Stimulated activated CD8-positive, alpha-beta memory T cell treated with anti-CD3 and anti-CD28 coated beads, Interleukin-12 subunit alpha, Interleukin-12 subunit beta, amount 100 ng/mL, for 4 hours (primary cell): ENCODE measurements at places on chromosomes 5 and 9.

GRCh38 chr5:54720341-54720740, 202.8 kb downstream of the SNX18 start:
- DNase-seq: no peak

DNA sequence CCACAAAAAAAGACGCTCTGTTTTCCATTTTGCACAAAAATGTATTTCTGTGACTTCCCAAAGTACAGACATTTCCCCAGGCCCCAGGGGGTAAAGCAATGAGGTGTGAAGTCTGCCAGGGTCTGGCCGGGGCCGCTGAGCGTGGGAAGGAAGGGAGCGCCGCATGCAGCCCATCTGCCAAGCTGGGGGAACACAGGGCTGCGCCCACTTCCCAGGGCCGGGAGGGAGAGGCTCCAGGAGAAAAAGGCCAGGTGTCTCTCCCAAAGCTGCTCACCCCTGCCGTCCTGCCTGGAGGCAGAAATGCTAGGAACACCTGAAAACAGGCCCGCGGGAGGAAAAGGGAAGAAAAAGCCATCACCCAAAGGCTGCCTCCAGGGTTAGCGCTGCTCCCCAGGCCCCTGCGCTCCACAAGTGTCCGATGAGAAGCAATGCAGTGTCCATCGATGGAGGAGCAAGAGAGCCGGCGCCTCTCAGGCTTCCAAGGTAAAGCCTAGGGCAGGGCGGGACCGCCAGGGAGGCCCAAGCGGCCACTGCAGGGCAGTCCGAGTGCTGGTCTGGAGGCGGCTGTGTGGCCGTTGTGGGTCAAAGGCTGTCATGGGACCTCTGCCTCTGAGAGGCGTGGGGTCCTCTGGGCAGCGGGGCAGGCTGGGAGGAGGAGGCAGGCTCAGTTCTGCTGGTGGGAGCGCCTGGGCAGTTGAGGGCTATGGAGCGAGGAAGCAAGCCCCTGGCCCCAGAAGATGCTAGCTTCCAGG, 6.0 kb upstream of the ZDHHC12 start:
- no peak for DNase-seq

DNA sequence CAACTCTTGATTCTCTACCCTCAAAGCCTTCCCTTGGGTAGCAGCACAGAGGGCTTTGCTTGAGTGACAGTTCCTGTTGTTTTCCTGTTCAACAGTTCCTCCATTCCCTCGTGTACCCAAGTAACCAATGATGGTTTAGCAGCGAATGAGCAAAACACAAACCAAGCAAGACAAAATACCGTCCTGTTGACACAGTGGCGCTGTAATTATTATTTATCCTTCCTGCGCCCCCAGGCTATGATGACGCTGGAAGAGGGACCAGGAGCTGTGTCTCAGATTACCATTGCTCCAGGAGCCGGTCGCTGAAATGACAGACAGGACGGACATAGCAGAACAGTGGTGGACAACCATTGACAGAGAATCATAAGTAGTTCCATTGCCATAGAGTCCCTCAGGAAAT, 154.8 kb downstream of the GADD45G start:
- DNase-seq: no peak

DNA sequence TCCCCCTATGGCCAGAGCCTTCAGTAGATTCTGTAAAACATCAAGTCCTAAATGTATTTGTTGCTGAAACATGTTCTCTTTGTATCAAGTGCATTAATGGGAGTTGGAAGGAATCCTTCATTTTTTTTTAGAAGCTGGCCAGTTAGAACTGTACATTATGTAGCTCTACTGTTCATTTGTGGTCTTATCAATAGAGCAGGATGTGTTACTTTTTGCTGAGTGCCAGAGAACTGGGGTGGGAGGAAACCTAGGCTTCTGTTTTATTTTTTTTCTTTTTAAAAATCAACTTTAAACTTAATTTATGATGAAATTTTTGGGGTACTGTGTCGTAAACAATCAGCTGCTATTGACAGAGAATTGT, 5.1 kb downstream of the PIP5K1B start:
- no peak for DNase-seq

DNA sequence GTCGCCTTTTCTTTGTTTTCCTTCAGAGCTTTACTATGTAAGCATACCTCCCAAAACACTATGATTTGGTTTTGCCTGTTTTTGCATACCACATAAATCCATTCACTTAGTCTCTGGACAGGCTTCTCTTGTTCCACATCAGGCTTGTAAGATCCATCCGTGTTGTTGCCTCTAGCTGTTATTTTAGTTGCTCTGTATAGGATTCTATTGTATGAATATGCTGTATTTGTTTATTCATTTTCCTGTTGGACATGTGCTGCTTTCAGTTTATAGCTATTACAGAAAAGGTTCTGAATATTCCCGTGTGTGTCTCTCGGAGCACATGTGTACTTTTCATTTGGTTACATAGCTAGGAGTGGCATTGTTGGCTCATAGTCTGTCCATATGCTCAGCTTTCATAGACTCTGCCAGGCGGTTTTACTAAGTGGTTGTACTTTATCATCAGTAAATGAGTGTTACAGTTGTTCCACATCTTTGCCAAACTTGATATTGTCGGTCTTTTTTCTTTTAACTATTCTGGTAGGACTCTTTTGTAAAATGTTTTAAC, 41.8 kb downstream of the NUP214 start:
- DNase-seq: no peak

DNA sequence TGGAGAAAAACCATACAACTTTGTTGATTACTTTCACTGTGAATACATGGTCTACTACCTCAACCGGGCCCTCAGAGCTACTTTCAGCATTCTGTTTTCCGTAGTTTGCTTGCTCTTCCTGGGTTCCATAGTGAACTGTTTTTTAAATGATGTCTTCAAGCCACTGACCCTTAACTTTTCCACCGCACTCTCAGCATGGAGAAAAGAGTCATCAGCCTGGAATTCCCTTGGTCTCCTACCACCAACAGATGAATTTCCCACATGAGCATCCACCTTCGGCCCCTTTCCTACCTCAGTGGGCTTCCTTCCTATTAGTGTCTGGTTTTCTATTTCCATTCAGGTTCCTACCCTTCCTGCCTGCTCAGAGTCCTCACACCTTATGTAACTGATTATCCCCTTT, 135.9 kb upstream of the ADAMTSL1 start:
- no peak for DNase-seq

DNA sequence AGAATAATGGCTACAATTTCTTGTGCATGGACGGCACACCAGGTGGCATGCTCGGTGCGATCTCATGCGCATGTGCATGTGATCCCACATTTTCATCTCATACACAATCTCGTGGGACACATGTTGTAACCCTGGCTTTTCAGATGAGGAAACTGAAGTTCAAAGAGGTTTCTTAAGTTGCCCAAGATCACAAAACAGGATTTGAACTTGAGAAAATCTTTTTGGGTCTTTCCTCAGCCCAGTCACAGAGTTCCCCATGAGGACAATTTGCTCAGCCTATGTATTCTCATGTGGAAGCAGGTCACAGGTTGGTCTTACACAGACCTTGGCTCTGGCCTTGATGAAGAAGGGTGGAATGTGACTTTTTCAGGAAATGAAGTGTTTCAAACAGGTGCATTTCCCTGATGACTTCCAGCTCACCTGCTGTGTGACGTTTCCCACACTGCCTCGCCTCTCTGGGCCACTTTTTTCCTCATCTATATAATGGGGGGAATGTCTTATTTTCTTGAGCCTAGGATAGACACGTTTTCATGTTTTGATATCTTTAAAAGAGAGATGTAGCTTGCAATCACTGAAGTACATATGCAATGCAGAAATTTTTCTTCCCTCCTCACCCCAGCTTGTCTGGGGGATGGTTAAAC, 7.1 kb upstream of the ORM1 start:
- DNase-seq: no peak

GRCh38 chr9:134959971-134960310, 42.2 kb upstream of the FCN1 start:
- DNase-seq: no peak

DNA sequence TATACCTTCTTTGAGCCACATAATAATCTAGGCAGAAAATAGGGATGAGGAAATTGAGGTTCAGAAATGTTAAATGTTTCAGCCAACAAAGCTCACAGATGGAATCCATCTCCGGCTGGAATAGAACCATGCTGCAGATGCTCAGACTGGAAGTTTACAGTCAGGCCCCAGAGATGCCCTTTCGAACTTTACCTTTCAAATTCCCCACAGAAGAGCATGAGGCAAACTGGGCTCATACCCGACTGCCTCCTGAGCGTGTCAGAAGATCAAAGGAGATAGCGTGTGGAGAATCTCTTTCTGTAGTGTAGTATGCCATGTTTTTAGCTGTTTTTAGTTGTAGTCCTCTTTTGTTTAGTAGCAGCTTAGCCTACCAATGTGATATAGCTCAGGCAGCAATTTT, 72.0 kb upstream of the DAP start:
- DNase-seq: no peak

GRCh38 chr5:104628911-104629310, 1066.3 kb upstream of the NUDT12 start:
- DNase-seq: no peak

- no peak for DNase-seq
These were observed 107.2 kb upstream of the TXNDC8 start for GRCh38 chr9:110444911-110445310.

- no peak for DNase-seq
These were observed 311.1 kb downstream of the CDH18 start for GRCh38 chr5:19676895-19677294.

DNA sequence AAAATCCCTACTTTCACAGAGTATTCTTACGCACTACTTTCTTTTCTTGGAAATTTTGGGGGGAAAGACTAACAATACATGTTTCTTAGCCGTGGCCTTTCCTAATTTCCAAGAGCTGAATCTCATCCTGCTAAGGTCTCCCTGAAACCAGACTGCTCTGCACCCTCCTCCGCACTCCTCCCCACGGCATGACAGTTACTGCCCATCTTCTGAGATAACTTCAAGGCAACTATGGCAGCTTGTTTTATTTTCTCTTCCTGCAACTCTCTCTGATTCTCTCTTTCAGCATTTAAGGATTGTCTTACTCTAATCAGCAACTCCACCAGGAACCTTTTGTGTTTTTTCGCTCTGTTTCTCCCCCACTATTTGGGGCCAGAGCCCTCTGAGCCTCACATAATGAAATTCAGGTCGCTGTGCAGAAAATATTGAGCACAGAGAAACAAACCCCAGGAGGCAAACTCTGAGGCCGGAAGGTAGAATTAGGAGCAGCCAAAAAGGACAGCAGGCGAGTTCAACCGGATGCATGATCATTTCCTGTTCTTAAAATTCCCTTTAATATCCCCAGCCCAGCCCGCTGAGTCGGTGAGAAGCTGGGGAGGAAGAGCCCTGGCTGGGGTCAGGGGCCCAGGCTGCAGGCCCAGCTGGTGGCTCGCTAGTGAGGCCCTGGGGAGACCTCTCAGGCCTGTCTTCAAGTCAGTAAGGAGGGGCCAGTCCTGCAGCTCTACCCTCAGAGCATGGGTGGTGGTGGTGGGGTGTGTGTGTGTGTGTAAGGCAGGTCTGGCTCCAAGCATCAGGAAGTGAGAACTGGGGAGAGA, 213.6 kb upstream of the S1PR3 start:
- no peak for DNase-seq

GRCh38 chr5:74288448-74289108, 351.9 kb downstream of the ENC1 start:
- DNase-seq: no peak

- DNase-seq: no peak
These were observed 857 bp downstream of the FAM169A start for GRCh38 chr5:74865256-74865803.

- no peak for DNase-seq
These were observed 131.2 kb upstream of the ANKH start for GRCh38 chr5:15002791-15003190.

- DNase-seq: no peak
These were observed 1.6 kb downstream of the MEGF10 start for GRCh38 chr5:127292030-127292735.

DNA sequence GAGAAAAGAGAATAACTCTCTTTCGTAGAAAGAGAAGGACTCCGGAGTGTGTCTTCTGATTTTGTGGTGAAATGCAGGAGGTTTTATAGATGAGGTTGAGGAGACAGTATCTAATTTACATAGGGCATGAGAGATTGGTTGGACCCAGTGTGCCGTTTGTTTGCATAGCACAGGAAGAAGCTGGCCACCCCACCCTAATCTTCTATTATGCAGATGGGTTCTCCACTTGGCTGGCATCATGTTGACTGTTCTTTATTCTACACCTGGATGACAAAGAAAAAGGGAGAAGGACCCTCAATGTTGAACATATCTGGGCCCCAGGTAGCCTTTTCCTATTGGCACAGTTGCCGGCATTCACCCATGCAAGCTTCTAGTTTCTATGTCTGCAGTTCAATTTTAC, 23.2 kb upstream of the MINAR2 start:
- no peak for DNase-seq

GRCh38 chr9:93576258-93577077, at the start of gene PHF2:
TSS of gene PHF2 (plus strand) at chr9:93576584. CDS start at chr9:93576774, 190 bp downstream.
- DNase-seq: peak; percentile 25

- no peak for DNase-seq
These were observed 30.2 kb downstream of the SNX18 start for GRCh38 chr5:54547711-54548250.

DNA sequence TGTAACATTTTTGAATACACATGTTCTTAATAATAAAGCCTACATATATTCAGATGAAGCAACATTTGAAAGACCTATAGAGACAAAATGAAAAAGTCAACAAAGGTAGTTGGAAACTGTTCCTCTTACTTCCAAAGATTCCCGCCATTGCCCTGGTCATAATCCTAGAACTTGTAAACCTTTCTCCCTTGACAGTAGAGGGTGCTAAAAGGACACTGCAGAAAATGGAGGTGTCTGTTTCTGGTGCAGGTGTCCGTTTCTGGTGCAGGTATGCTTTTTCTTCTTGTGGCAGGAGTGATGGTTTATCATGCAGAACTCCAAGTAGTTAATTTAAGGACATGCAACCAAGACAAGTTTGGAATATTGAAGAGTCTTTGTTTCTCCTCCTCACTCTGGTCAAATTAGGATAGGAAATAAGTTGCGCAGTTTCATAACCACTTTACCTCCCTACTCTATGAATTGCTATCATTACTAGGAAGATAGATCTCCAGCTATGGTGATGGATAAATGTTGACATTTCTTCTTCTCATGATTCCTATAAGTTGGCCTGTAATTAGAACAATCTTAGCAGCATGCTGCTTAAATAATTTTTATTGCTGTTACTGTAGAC, 56.0 kb upstream of the FAM174A start:
- no peak for DNase-seq

- DNase-seq: peak; percentile 59
These were observed 16.1 kb downstream of the GBGT1 start for GRCh38 chr9:133147412-133148198.

DNA sequence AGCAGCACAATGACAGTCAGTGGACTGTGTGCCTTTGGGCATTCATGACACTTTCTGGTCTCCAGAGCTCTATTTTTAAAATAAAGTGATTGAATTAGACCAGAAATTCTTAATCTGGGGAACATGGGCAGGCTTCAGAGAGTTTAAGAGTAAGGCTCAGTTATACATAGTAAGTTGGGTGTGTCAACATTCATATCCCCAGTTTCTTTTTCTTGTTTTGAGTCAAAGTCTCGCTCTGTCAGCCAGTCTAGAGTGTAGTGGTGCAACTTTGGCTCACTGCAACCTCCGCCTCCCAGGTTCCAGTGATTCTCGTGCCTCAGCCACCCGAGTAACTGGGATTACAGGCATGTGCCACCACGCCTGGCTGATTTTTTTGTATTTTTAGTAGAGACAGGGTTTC, 13.7 kb upstream of the KIF4B start:
- no peak for DNase-seq
